Central memory CD4-positive, alpha-beta T cell (primary cell): ENCODE measurements at places on chromosomes 4 and X.

DNA sequence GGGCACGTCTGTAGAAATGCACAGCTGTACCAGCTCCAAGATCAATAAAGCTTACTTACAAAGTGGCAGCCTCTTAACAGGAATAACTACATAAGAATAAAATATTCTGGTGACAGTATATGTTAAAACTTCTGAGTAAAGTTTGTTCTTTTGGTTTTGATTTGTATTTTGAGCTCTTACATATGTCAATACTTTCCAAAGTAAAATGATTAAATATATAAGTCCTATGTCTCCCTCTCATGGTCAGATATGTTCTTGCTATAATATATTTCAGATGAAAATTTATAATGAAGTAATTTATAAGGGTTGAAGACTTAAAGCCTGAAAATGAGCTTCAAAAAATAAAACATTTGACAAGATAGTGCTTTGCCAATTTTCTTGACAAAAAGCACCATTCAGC lies 254.4 kb downstream of the NPFFR2 start:
- DNase-seq: no peak

DNA sequence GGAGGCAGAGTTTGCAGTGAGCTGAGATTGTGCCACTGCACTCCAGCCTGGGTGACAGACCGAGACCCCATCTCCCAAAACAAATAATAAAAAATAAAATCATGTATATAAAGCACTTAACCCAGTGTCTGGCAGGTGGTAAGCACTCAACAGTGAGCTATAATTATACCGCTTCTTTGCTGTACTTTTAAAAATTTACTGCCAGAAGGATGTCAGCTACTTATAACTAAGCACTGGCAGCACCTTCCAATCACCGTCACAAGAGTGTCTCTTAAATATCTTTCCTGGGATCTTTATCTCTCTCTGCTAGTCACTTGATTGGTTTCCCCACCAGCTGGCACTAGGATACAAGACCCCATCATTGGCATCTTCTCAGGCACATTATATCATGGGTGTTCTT lies 53.9 kb upstream of the DAPP1 start:
- DNase-seq: no peak

- DNase-seq: no peak
Measured at GRCh38 chr4:10891866-10892265, 207.3 kb upstream of the CLNK start.

- DNase-seq: no peak
Measured at GRCh38 chr4:167176723-167177367, 57.4 kb downstream of the SPOCK3 start.

- DNase-seq: no peak
Measured at GRCh38 chrX:40496728-40497127, 84.0 kb upstream of the ATP6AP2 start.

DNA sequence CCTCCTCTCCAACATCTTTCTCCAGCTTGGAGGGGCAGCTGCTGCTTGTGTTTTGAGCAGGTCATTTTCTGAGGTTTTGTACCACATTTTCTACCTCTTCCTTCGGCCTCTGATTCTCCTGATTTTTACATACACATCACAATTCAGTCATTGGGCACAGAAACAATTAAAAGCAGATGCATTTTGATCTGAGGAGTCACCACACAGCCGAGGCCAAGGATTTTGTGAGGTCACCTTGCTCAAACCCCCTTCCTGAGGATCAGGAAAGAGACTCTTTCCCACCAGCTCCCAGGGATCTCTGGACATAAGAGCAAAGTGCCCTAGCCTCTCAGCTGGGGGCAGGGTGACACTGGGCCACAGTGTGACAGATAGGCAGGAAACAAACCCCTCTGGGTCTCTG lies 5.4 kb upstream of the FATE1 start:
- DNase-seq: no peak

- DNase-seq: no peak
Measured at GRCh38 chrX:16213961-16214360, 46.7 kb downstream of the MAGEB17 start.

- no peak for DNase-seq
Measured at GRCh38 chrX:17494216-17494615, 119.2 kb downstream of the NHS start.

GRCh38 chr4:113665036-113665435 lies 96.5 kb downstream of the CAMK2D start:
- no peak for DNase-seq
